Activated CD8-positive, alpha-beta T cell treated with anti-CD3 and anti-CD28 coated beads, Interleukin-2, amount 10 ng/mL, durations not matched to agents 7 days and 5 days (primary cell): ENCODE measurements at places on chromosomes 11 and 22.

DNA sequence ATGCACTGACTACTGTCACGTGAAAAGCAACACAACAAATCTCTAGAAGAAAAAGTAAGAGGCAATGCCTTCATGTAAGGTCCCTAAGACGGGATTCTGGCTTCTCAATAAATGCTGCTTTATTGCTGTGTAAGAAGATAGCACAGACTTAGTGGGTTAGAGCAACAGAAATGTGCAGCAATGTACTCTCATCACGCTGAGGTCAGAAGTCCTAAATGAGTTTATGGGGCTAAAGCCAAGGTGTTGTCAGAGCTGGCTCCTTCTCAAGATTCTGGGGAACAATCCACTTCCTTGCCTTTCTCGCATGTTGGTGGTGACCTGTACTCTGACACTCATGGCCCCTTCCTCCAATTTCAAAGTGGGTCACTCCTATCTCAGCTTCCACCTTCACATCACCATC lies 93.4 kb downstream of the SHANK2 start:
- no peak for DNase-seq

DNA sequence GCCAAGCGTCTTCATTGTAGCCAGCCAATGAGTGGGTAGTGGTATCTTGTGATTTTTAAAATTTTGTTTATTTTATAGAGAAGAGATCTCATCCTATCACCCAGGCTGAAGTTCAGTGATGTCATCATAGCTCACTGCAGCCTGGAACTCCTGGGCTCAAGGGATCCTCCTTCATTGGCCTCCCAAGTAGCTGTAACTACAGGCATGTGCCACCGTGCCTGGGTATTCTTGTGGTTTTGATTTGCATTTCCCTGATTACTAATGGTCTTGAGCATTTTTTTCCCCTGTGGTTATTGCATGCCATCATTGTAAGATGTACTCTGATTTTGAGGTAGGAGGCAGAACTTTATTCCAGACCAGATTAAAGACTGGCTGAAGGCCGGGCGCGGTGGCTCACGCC lies 2.4 kb upstream of the DENND6B start:
- DNase-seq: no peak

GRCh38 chr11:62501432-62501891 lies 45.1 kb downstream of the AHNAK start:
- DNase-seq: no peak

DNA sequence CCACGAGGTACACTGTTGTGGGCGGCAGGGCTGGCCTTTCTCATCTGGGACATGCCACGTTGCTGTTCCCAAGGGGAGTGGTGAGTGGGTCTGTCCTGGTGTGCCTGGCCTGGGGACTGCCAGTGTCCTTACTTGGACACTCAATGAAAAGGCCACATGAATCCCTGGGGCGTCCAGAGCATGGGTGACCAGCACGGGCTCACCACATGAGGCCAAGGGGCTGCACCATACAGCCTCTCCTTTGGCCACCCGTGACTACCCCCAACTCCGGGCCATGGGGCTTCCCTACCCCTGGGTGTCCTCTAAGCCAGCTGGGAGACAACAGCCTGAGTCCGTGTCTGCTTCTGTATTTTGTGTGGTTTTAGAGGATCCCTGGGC lies 20.2 kb upstream of the TXNRD2 start:
- no peak for DNase-seq

GRCh38 chr22:49765091-49765771 lies 62.4 kb downstream of the BRD1 start:
- no peak for DNase-seq

DNA sequence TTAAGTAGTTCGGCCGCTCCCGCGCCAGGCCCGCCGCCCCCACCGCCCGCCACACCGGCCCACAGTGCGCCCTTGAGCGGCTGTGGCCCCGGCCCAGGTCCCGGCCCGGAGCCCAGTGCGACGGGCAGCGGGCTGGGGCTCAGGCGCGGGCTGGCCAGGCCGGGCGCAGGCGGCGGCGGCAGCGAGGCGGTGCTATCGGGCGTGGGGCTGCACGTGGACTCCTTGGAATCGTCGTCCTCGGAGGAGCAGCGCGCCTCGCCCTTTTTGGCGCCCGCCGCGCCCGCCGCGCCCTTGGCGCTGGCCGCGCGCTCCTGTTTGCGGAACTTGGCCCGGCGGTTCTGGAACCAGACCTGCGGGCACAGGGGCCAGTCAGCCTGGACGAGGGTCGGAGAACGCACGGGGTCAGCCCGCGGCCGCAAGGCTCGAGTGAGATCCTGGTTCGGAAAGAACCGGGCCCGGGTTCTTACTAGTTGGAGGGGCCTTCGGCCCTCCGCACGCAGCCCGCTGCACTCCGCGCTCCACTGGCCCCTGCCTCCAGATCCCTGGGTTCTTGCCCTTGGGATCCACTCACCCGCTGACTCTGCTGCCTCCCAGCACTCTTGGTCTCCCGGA lies 4.0 kb downstream of the PHOX2A start:
- DNase-seq: no peak

DNA sequence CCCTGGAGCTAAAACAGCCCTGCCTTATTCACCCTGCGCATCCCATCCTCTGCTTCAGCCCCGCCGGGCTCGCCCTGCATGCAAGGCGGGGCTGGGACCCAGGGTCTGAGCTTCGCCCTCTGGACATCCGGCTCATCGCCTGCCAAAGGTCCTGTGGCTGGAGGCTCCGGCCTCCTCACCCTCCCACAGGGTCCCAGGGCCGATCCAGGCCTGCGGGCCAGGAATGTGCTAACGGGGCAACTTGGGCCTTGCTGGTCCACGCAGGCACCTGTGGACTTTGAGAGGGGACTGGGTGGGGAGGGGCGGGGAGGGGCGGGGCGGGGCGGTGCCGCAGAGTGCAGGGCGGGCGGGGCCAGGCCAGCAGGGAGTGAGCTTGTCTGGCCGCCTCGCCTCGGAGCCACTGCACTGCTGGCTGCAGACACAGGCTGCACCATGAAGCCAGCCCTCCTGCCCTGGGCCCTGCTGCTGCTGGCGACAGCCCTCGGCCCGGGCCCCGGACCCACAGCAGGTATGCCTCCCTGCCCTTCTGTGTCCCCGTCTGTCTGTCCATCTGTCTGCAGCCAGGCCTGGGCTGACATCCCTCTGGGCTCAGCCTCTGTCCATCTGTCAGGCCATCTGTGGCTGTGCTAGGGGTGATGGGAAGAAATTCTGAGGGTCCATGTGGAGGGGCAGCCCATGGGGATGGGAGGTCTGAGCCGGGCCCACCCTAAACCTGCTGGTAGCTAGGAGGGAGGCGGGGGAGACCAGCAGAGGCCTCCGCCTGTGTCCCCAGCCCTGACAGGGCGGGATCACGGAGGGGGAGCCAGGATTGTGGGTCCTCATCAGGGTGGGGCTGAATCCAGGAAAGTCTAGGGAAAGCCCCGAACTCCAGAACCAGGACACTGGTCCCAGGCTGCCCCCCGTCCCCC lies at the start of gene SUSD2:
Gene SUSD2 (plus strand): TSS at position 400 of the 908 bp plus-strand sequence. CDS start 33 bp downstream, at position 433.
- no peak for DNase-seq

DNA sequence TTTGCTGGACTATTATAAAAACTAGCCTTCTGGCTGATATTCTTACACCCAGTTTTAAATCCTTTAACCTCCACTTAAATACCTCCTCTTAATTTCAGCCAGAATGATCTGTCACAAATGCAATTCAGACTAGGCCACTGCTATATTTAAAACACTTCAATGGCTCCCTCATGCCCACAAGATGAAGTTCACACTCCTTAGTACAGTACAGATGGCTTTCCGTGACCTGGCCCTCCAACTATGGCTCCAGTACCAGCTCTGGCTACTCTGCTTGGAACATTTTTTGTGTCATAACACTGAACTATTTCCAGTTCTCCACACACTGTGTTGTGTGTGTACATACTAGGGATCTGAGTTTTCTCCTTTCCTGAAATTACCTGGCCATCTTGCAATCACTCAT lies 353.4 kb downstream of the SOX6 start:
- no peak for DNase-seq

DNA sequence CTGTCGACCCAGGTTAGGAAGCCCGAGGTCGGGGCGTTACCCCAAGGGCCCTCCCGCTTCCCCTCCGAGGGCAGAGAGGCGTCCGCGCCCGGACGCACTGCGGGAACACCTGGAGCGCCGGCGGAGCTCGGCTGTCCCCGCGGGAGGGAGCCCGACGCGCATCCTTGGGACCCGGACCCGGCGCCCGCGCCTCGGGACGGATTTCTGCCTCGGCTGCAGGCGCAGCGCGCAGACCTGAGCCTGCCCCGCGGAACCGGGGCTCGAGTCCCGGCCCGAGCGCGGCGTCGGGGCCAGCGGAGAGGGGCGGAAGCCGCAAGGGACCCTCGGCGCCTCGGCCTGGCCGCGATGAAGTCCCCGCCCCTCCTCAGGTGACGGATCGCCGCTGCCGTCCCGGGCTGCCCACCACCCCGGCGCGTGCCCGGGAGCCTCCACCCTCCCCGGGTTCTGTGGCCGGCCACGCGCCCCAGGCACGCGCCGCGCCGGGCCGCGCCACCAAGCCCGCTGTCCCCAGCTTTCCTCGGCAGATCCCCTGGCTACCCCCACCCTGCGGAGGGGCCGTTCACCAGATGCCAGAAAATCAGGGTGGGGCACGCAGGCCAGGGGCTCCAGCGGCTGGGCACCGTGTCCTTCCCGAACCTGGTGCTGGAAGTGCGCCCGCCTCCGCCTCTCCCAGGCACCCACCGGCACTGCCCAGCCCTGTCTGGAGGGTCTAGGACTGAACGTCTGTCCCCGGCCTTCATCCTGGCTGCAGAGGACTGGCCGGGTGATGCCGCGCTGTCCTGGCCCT lies 410 bp downstream of the GLB1L3 start:
- no peak for DNase-seq

DNA sequence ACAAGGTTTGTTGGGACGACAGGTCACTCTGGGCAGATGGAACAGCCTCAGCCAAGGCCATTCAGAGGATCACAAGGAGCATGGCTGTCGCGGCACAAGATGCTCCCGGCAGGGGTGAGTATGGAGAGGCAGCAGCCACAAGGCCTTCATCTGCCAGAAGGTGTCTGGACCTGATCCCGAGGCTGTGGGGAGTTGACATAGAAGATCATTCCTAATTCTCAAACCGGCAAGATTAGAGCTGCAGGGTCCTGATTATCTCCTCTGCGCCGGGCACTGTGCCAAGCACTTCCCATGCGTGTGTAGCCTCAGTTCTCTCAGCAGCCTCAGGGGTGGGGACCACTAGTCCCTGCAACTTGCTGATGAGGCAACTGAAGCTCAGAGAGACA lies 32.3 kb upstream of the RFPL3 start:
- DNase-seq: no peak

DNA sequence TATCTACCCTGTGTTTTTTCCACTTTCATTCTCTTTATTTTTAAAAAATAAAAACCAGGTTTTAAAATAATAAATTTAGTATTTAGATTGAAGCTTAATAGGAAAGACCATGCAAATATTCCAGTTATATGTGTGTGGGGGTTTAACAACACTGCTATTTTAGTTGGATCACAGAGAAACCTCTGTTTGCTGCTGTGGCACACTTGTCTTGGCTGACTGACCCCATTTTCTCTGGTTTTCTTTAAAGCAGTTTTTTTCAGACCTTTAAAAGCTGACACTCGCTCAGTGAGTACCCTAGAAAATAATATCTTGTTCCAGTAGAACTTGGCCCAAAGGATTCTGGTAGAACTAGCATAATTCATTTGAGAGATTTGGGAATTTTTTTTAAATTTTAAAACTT lies 31.6 kb downstream of the ACER3 start:
- no peak for DNase-seq

DNA sequence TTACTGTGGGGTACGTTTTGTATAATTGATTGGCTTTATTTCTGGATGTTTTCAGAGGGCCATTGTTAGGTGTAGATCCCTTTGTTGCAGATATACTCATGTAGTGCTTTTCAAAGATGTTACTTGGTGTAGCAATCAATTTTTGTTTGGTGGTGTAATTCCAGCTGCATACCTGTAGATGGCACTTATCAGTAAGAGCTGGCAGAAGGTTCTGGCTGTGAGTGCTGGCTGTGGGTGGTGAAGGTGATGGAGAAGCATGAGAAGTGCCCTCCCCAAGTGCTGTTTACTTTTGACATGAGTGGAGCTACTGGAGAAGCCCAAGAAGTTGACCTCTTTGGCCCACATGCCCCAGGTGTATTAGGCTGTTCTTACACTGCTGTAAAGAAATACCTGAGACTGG lies 1074.9 kb downstream of the FAM181B start:
- DNase-seq: no peak

DNA sequence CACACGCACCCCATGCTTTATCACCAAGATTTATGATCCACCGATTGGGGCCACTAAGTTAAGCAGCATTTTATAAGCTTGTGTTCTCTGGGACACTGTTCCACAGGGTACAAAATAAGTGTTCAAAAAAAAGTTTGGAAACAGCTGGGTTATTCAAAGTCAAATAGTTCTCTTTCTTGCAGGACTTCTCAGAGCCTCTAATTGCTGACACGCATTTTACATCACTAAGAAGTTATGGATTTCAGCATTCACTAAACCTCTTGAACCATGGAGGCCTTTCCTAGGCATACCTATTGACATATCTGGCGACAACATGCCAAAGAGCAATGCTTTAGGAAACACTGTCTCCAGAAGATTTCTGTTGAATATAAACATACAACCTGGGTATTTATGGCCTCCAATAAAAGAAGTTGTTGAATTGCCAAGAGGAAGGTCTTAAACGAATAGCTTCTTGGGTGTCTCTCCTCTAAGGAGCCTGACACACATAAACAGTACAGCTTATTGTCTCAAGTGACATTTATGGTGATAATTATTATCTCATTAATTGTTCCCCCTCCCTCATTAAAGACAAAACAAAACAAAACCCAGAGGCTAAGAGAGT lies 147.1 kb upstream of the ARHGAP20 start:
- no peak for DNase-seq

- DNase-seq: no peak
Measured at GRCh38 chr11:31824332-31824878, 13.3 kb upstream of the PAX6 start.

GRCh38 chr22:25878933-25879332 lies 136.9 kb downstream of the MYO18B start:
- DNase-seq: no peak

- no peak for DNase-seq
Measured at GRCh38 chr11:26035696-26036095, 296.2 kb upstream of the ANO3 start.

GRCh38 chr11:93481696-93482095 lies 61.5 kb downstream of the SMCO4 start:
- DNase-seq: no peak

DNA sequence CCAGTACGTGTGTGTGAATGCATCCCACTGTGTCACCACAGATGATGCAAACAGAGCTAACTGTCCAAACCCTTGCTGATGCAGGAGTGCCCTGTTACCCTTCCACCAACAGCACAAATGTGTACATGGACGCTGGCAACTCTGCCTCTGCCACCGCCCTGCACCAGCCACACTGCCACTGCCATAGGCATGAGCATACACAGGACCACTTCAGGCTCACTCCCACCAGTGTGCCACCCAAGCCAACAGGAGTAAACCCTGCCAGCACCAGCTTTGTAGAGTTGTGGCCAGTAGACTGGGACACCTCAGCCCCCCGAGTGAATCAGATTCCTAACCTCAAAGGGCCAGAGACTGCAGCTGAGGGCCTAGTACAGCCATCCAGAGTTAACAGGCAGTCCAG lies 34.0 kb downstream of the NOX4 start:
- no peak for DNase-seq
